ENCODE measurements at places on chromosomes 11 and 22.
A peak's percentile ranks its signal among the peaks of the same experiment; 100 is the strongest.

DNA sequence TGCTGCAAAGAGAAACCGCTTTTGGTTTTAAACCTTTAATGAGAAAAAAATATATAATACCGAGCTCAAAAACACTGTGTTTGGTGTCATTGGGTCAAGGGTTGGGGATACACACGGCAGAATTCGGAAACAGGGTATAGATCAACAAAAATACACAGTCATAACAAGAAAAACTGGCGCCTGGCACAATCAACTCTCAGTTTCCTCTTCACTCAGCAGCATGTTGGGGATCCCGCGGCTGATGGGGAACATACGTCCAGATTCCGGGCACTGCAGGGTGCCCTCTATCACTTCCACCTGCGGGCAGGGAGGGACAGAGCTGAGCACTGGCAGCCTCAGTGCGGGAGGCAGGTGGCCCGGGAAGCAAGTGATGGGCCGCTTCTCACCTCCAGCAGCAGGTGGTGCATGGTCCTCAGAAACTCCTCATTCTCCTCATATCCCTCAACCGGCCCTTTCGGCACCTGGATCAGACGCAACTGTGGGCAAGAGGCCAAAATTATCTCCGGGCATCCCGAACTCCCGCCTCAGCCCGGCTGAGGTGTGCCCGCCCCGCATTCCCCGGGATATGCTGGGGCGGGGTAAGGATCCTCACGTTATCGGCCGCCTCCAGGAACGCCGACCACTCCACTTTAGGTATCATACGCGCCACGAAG is 561 bp downstream of the TRMT112 start:
- no peak for DNase-seq

- DNase-seq, result no peak
Measured at GRCh38 chr11:123630126-123630608, 24.3 kb downstream of the SCN3B start.

GRCh38 chr11:473962-474785 is 24.1 kb downstream of the PTDSS2 start:
- DNase-seq, result no peak

DNA sequence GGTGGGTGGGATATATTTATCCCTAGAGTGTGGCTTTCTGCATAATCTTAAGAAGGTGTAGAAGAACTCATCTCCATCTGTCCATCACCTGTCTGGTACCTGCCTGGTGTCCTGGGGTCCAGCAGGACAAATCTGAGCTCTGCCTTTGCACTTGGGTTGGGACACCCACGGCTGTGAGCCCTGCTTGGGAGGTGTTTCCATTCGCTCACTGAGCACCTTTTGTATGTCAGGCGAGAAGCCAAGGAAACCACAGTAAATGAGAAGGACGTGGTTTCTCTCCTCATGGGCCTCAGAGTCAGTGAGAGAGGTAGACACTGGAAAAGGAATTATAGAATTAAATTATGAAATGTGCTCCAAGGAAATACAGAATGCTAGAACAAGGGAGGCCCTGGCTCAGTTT is 555.9 kb downstream of the MIAT start:
- no peak for DNase-seq

- no peak for DNase-seq
Measured at GRCh38 chr11:76661306-76661751, 9.2 kb downstream of the LRRC32 start.

- DNase-seq, result no peak
Measured at GRCh38 chr11:58796333-58796732, 48.2 kb downstream of the GLYATL2 start.

DNA sequence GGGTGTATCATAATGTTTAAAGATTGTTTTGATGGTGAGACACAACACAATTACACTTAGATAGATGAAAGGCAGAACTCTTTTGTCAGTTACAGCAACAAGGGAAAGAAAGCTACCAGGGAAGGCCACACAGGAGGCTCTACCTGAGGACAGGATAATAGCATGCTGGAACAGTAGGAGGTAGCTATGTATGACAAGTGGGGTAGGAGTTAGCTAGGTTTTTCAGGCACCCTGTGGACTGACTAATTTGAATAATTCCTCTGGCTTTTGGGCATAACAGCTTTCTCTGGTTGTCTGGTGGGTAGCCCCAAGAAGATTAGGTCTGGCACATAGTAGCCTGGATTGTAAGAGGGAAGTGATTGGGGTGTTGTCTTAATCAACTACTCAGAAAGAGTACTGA is 475.4 kb upstream of the CHORDC1 start:
- no peak for DNase-seq

DNA sequence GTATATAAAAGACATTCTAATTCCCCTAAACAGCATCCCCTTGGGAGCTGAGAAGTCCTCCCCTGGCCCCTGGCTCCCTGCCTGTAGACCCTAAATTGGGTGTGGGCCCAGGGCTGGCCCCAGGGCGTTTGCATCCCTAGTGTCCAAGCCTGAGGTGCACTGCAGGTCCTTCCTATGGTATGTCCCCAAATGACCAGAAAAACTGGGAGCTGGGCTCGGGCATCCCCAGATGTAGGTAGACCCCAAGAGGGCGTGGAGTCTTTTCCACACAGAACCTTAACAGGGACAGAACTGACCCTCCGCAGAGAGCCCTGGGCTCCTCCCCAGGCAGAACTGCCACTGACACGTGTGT is 782 bp upstream of the OSBPL5 start:
- DNase-seq, result no peak

DNA sequence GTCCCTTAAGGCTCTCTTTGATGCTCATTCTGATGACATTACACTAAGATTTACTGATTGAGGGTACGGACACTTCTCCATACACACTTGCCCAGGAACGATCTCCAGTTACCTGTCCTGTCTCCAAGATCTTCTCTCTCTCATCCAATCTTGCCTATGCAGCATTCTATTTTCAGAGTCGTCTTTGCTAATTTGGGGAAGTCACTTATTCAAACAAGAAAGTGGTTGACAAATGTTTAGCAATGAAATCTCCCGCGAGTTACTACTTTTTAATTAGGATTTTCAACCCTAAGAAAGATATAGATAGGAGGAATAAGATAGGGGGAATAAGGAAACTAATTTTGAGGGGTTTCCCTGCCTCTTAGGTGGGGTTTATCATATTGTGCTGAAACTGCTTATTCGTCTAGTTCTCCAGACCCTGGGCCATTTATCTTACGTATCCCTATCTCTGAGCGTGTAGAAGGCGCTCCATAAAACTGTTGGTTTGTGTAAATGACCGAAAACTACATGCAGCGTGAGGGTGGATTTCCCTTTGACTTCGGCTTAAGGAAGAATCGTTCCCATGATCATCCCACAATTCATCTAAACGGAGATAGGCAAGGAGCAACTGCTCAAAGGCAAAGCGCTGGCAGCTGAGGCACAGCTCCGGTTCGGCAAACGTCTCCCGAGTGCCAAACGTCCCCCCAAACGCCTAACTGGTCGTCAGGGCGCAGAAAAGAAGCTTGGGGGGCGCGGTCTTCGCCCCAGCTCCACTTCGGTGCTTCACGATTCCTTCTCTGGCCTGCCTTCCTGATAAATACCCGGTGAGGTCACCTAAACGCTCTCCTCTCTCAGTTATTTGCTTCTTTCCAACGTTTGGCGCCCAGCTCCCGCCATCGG is 804 bp downstream of the APIP start:
- DNase-seq, result no peak

DNA sequence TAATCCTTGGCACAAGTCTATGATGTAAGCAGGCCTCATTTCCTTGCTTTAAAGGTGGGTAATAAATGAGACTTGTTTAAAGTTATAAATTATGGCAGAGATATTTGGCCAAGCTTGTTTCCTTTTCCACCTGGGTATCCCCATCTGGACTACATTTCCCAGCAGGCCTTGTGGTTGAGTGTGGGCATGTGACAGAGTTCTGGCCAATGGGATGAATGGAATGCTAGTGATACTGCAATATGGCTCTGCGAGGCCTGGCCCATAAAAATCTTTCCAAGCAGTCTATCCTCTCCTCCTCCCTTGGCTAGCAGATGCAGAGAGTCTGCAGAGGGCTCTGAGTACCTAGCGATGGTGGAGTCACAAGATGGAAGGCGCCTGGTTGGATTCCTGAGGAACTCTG is 102.5 kb downstream of the TIMP3 start:
- DNase-seq, result peak; percentile 13

DNA sequence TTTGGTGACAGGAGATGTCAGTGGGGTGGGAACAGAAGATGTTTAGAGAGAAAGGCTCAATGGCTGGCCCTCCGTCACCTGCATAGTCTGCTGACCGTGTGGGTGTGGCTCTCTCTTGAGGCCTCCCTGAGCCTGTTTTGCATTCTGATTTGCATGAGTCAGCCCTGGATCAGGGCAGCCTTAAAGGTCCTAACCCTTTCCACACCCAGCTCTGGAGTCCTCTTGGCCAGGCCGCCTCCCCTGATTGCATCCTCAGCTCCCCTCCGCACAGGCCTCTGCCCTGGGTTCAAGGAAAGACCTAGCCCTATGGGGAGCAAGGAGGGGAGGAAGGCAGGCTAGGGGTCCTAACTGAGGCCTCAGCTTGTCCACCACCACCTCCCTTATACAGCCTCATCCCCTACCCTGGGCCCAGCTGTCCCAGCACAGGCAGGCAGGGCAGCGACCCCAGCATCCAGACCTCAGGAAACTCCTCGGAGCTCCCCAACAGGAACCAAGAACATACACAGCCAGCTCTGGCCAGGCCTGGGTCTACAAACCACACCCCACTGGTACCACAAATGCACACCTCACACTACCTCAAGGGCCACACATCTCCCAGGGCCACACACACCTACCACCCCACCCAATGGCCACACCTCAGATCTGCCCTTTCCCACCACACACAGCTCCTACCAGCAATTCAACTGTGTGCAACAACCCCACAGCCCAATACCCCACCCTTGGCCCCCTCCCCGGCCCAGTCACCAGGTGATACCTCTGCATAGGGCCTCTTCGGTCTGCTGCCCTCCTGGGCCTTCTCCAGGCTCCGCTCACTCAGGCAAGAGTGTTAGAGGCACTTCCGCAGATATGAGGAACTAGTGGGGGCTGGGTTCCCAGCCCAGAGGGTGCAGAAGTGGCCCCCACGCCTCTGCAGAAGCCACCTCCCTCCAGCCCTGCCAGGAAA is 13.7 kb downstream of the ARAP1 start:
- no peak for DNase-seq

Data from amygdala (tissue), 56 donors.